ENCODE measurements at places on chromosomes 1 and 21.

- DNase-seq: no peak
These were observed 42.0 kb upstream of the CLSTN1 start for GRCh38 chr1:9865724-9866123.

DNA sequence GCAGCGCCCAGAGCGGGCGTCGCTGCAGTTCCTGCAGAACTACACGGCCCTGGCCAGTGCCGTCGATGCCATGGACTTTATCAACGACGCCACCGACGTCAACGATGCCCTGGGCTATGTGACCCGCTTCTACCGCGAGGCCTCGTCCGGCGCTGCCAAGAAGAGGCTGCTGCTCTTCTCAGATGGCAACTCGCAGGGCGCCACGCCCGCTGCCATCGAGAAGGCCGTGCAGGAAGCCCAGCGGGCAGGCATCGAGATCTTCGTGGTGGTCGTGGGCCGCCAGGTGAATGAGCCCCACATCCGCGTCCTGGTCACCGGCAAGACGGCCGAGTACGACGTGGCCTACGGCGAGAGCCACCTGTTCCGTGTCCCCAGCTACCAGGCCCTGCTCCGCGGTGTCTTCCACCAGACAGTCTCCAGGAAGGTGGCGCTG lies 22.0 kb downstream of the COL6A1 start:
- no peak for DNase-seq

DNA sequence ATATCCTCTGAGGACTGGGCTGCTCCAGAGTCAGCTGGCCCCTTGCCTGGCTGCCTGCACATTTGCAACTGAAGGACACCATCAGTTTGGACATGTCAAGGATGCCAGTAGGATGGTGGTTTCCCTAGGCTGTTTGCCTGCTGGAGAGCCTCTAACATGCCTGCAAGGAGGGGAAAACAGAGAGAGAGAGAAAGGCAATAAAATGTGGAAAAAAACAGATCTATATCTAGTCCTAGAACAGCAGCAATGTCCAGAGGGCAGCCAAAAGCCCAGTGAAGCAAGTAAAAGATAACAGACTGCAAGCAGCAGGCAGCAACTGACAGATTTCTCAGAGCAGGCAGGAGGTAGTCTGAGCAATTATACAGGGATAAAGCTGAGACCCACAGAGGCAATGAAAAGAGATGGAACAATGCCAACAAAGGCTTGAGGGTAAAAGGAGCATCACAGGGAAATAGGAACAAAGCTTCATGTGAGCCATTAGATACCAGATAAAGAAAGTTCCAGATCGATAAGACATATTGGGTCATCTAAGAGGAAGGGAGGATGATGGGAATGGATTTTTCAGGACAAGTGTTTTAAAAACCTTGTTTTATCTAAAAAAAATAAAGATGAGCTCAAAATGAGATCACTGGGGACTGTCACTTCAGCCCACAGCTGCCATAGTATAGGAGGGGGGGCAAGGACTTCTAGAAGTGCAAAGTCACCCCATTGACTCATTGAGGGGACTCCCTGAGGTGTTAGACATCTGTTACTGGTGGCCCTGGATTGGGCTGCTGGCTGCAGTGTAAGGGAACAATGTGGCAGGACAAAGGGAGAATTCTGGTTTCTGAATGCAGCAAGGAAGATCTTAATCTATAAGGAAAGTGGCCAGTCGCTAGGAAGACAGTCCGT lies 38.6 kb upstream of the GADD45A start:
- DNase-seq: no peak

- no peak for DNase-seq
These were observed 45.8 kb upstream of the SAMSN1 start for GRCh38 chr21:14591882-14592281.

GRCh38 chr1:19009882-19010321 lies 53.4 kb upstream of the IFFO2 start:
- no peak for DNase-seq

- DNase-seq: no peak
These were observed 91.7 kb downstream of the SIM2 start for GRCh38 chr21:36790616-36791015.

DNA sequence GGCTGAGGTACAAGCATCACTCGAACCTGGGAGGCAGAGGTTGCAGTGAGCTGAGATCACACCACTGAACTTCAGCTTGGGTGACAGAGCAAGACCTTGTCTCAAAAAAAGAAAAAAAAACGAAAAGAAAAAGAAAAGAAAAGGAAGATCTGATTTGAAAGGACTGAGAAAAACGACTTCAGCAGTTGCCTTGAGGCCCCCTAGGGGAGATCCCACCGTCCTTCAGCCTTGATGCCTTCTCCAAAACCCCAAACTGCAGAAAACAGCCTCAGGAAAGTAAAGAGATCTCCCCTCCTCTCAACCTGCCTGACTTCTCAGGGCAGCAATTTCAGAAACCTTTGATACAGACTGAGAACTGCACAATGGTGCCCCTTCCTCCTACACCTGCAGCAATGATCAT lies 50.9 kb upstream of the BCAR3 start:
- DNase-seq: no peak

DNA sequence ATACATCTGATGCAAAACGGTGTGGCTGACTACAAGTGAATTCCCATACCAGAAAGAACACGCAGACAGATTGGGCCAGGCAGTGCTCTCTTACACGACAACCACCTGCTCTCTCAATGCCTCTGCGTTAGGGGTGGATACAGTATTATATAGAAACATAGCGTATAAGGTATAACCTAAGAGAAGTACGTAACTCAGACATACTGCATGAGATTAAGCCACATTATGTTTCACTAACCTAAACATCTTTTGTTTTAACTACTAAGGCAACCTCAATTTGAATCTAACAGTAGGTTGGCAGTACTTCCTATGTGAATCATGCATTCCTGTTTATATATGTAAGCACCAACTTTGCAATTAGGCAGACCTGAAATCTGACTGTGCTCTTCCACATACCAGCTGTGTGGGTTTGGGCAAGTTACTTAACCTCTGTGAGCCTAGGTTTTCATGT lies 58.1 kb upstream of the COA6 start:
- DNase-seq: peak; percentile 31

DNA sequence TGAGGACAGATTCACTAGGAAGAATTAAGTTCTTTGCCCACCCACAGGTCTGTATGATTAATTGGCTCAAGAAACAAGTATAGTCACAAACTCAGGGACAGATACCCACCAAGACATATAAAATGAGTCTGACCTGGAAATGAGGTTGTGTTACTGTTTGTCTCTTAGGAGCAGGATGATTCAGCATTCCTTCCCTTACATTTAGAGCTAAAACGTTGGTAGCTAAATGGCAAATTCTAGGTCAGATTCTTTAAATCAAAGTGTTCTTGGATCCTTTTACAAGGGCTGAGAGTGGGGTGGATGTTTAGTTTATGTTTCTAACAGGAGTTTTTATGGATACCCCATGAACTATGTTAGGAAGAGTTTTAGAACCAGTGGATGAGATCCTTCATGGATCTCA lies 4.7 kb downstream of the RIMKLA start:
- DNase-seq: no peak

GRCh38 chr1:26826261-26827105 lies at the start of gene ZDHHC18:
Gene ZDHHC18, plus strand, starts transcription at chr1:26826688. Its CDS starts 117 bp downstream, at chr1:26826805.
- no peak for DNase-seq

DNA sequence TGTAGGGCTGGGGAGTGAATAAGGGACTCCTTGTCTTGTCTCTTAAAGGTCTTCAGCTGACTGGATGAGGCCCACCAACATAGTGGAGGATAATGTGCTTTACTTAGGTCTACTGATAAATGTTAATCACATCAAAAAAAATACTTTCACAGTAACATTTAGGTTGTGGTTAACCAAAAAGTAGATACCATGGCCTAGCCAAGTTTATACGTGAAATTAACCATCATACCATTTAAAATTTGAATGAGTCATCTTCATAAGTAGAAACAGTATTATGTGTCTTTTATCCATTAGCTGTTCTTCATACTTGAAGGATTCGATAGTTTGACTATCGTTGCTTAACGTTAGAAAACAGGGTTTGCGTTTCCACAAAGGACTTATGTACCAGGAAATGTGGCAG lies 80.9 kb downstream of the MTR start:
- no peak for DNase-seq

GRCh38 chr1:201495551-201496295 lies 11.2 kb downstream of the CSRP1 start:
- DNase-seq: no peak

DNA sequence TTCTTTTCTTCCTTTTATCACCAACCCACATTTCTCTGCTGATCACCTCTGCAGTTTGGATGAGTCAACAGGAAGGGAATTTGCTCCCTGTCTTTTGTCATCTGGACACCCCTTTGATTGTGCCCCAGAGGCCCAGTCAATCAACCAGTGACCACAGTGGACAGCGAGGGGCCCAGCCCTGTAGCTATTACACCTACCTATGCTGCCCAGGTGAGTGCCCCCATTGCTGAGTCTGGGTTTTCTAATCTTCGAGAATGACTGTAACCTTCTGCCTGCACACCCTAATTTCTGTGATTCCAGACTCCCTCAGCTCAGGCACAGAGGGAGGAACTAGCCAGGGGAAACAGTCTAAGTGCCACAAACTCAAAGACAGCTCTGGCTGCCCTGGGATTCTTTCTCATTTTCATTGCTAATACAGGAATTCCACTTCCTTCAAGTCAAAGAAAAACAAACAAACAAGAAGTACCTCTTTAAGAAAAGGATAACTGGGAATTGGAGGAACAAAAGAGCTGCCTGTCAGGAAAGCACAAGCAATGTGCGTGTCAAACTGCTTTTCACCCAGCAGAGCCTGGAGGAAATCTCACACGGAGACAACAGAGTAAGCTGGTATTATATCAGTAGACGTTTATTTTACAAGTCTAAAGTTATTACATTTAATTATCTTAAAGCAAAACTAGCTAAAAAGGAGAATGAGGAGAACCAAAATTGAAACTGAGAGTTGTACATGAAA lies 311.1 kb downstream of the AJAP1 start:
- DNase-seq: no peak

DNA sequence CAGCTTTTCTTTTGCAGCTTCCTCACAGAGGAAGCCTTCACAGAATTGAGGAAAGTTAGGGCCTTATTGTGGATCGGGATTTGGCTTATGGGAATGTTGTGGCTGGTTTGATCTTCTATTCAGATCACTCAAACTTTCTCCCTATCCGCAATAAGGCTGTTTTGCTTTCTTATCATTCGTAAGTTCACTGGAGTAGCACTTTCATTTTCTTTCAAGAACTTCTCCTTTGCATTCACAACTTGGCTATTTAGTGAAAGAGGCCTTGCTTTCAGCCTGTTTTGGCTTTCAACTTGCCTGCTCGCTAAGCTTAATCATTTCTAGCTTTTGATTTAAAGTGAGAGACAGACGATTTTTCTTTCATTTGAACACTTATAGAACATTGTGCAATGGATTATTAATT lies 181.9 kb upstream of the B3GALT2 start:
- DNase-seq: no peak

DNA sequence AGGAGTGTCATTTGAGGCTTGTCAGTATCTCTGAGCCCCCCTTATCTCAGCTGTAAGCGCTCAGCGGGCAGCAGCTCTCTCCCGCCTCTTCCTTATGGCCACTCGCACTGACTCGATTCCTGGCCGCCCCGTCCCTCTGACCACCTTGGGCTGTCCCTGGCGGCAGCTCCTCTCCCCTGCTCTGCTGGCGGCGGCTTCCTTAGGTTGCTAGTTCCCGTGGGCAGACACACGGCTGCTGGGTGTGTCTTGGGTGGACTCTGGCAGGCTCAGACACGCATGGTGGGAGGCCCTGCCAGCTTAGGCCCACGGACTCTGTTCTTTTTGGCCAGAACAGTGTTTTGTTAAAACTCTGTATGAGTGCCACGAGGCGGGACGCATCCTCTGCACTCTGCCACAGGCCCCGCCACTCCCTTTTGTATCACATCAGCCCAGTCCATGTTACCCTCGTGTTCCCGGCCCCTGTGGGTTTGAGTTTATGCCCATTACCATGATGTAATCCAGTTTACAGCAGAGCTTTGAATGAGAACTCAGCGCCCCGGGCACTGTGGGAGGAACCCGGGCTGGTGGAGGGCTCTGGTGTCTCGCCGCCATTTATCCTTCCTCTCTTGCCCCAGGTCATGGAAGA lies 45.9 kb downstream of the COQ8A start:
- no peak for DNase-seq

DNA sequence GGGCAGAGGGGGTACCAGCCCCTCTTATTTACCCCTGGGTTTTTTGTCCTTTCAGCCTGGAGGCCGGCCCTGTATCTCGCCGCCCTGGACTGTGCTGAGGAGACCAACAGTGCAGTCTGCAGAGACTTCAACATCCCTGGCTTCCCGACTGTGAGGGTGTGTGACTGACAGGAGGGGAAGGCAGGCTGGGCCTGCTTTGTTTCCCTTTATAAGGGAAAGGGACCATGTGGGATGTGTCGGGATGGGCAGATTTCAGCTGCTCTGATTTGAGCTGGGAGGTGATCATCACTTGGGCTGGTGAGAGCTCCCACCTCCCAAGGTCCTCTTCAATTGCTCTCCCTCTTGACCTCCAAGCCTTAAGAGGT lies 11.7 kb downstream of the QSOX1 start:
- no peak for DNase-seq

DNA sequence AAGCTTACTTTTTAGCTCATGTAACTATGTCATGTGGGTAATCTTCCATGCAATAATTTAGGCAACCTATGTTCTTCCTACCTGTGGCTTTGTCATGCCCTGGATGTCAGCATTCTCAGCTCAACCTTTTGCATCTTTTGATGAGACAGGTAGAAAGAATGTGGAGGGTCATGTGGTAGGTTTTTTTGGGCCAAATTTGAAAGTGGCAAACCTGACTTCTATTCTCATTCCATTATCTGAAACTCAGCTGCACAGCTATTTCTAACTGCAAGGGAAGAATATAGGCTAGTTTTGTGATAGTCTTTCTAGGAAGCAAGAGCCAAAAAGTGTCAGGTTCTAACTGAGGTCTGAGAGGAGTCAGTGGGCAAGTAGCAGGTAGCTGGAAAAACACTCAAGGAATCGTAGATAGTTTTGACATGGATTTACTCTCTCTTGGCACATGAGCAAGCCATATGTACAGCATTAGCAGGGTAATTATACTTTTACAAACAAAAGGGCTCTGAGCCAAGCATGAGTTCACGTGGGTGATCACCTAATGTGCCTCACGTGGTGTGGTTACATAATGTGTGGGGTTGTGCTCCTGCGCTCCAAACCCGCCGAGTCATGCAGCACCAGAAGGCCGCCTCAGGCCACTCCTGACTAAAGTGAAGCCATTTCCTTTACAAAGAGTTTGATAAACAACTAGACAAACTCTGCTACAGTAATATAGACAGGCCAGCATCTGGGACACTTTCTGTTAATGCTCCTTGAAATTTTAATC lies 1013.8 kb downstream of the PLA2G4A start:
- DNase-seq: peak; percentile 81

- no peak for DNase-seq
These were observed 30.9 kb downstream of the SNAP47 start for GRCh38 chr1:227766015-227766634.

- no peak for DNase-seq
These were observed 5.0 kb downstream of the TAS1R2 start for GRCh38 chr1:18854331-18855025.

- DNase-seq: no peak
These were observed 18.3 kb upstream of the PRSS38 start for GRCh38 chr1:227797144-227797543.
